Esophagus squamous epithelium (tissue), 5 donors: ENCODE measurements at places on chromosomes 4 and X.

GRCh38 chr4:119647558-119647957, 19.0 kb upstream of the PDE5A start:
- no peak for DNase-seq

DNA sequence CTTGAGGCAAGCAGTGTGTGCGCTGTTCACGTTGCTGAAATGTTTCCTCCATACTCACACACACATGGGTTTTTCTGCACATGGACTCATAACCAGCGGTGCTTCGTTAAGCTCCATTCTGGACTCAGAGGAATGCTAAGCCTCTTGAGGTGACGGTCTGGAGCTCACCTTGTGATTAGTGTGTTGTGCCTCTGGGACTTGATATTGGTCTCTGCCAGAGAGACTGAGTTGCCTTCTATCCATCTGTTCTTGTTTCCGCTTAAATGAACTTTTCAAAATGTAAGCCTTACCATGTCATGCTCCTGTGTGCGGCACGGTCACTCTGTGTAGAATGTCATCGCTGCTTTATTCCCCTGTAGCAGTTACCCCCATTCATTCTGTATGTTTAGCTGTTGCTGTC, 42.5 kb downstream of the ADD1 start:
- DNase-seq: no peak

DNA sequence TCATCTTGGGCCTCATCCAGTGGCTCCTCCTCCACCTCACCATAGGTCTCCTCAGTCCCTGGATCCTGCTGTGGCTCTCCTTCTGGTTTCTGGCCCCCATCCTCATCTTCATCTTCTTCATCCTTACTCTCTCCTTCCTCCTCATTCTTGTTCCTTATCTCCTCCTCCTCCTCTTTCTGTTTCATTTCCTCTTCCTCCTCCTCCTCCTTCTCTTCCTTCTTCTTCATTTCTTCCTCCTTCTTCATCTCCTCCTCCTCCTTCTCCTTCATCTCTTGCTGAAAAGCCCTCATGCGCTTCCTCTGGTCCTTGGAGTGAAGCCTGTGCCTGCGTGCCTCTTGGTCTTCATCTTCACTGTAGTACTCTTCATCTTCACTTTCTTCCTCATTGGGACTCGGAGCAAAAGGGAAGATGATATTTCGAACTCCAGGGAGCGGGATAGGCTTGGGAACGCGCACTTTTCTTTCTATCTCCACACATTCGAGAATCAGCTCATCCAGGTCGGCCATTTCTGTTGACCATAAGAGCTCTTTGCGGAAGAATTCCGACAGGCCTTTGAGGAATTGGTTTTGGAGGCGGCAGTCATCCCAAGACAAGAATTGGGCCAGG, 1.5 kb downstream of the RTL5 start:
- no peak for DNase-seq

DNA sequence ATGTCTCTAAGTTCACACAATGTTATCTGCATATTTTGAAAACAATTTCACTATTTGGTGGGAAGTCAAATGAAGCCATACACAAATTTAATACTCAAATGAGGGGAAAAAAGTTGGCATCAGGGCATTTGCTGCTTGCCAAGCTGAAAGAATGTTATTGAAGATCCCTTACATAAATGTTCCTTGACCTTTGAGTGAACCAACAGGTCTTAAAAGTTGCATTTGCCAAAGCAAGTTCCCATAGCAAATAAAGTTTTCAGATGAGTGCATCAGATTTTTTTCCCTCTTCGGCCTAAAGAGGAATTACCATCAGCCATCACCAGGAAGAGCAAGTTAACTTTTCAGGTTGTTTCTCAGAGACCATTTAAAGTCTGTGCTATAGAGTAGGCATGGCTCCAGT, 115.9 kb downstream of the COX18 start:
- no peak for DNase-seq

DNA sequence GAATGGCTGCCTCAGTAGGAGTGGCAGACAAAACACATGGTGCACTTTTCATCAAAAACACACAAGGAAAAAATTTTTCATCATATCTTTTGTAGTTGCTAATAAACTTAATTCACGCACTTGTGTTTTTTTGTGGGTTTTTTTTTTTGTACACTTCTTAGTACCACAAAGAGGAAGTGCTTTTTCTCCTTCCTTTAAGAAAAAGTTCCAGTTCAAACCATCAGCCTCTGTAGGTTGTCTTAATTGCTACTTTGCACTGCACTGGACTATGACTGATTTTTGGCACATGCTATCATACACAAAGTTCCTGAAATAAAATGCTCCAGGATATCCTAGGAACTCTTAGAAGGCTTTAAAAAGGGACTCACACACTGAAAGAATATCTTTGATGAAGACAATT, at the start of gene PHEX:
TSS of gene PHEX (plus strand) at position 242 of the 400 bp plus-strand sequence. CDS start 681 bp downstream, outside the sequence.
- no peak for DNase-seq

DNA sequence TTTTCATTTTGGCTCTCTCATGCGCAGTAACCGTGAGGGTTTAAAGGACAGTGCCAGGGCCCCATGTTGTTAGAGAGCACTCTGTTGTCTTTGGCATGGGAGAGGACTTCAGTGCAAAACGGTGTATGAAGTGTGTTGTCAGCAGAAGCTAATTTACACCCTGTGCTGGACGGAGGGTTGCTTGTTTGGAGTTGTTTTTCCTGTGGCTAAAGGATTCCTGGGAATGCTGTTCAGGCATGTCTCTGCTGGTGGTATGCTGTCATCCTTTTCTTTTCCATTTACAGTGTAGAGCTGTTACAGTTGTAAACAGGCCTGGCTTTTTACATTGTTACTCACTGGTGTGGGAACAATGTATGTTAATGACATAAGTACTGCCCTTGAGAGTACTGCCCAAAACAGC, 206.3 kb downstream of the CBR4 start:
- DNase-seq: no peak

- DNase-seq: no peak
Observed at GRCh38 chr4:107192601-107193000, 156.5 kb upstream of the DKK2 start.

DNA sequence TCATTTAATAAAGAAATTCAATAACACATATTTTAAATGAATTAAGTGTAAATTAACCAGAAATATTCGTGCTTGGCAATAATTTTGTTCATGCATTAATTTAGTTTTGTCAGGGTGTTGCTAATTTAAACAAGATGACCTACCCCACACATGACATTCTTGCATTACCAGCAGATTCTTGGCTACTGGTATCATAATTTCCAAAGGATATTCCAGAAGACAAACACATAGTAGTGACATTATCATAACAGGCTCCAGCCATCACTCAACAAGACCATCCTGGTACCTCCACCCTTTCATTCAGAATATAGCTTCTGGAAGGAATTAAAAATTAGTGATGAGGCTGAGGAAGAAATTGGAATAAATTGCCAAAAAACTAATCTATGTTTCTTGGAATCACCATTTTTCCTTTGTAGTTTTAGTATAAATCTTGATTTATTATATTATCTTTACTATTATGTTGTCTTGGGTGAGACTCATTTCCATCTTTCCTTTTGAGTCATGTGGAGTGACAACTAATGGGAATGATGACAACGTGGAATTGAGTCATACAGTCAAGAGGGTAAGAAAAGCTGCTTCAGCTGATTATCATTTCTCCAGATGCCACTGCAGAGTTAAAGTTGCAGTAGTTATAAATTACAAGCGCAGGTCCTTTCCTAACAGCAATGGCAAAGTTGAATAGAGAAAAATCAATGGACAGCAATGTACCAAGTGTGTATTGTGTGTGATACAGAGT, 30.9 kb upstream of the HHIP start:
- no peak for DNase-seq

- DNase-seq: no peak
Observed at GRCh38 chr4:81031796-81032551, 1.5 kb downstream of the BMP3 start.

GRCh38 chr4:87632469-87632868, 17.6 kb upstream of the DMP1 start:
- no peak for DNase-seq

- DNase-seq: no peak
Observed at GRCh38 chrX:17721715-17722114, 15.6 kb upstream of the SCML1 start.

GRCh38 chr4:79576429-79576753, 168.4 kb upstream of the GK2 start:
- no peak for DNase-seq

GRCh38 chr4:99179178-99179577, 35.1 kb upstream of the ADH4 start:
- no peak for DNase-seq

- no peak for DNase-seq
Observed at GRCh38 chr4:113445286-113445685, 316.3 kb downstream of the CAMK2D start.

DNA sequence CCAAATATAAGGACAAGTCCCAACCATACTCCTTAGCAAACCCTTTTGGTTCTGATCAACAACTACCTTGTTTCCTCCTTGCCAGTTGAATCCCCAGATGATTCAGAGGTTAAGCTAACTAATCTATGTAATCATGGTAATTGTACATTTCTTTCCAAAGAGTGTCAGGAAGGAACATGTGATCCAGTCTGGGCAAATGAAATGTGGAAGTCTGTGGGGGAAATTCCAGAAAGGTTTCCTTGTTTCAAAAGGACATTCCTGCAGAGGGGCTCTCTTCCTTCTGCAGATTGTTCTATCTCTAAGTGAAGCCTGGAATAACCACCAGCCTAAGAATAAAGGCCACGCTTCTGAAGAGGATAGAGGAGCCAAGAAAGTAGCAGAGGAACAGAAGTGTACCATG, 7.0 kb downstream of the PRSS12 start:
- DNase-seq: no peak

DNA sequence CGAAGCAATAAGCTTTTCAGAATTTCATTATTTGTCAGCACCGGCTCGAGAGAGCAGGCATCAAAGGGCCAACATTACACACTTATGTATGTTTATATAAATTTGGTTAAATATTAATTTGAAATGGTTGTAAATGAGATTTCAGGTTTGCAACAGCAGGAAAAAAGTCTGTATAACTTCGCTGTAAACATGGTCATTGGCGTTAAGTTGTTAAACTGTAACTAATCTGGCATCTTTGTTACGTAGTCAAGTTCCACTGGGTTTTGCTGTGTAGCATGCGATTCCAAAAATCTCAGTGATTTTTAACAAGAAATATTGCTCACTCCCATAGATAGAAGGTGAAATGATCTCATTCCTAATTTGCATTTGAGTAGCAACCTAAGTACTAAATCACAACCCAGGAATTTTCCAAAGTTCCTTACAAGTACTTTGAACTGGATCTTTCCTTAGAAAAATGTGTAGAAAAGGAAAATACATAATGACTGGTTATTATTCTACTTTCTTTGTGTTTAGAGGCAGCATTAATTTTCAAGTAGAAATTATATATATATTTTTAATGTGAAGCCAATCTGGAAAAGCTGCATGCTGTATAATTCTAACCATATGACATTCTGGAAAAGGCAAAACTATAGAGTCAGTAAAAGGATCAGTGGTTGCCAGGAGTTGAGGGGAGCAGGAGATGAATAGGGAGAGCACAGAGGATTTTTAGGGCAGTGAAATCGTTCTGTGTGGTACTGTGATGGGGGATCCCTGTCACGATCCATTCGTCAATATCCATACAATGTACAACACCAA, 222.1 kb downstream of the CBR4 start:
- DNase-seq: no peak

DNA sequence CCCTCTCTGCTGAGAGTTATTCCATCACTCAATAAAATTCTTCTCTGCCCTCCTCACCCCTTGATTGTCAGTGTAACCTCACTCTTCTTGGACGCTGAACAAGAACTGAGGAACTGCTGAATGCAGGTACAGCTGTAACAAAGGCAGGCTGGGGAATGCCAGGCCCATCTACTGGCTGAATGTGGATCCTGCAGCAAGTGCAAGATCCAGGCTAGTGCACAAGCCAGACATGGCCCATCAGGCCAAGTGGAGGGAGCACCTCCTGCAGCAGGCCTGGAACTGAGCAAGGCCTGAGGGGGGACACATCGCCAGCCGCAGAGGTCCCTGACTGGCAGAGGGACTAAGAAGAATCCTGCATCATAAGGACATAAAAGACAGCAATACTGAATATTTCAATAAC, 411.8 kb upstream of the PCDH10 start:
- DNase-seq: no peak

DNA sequence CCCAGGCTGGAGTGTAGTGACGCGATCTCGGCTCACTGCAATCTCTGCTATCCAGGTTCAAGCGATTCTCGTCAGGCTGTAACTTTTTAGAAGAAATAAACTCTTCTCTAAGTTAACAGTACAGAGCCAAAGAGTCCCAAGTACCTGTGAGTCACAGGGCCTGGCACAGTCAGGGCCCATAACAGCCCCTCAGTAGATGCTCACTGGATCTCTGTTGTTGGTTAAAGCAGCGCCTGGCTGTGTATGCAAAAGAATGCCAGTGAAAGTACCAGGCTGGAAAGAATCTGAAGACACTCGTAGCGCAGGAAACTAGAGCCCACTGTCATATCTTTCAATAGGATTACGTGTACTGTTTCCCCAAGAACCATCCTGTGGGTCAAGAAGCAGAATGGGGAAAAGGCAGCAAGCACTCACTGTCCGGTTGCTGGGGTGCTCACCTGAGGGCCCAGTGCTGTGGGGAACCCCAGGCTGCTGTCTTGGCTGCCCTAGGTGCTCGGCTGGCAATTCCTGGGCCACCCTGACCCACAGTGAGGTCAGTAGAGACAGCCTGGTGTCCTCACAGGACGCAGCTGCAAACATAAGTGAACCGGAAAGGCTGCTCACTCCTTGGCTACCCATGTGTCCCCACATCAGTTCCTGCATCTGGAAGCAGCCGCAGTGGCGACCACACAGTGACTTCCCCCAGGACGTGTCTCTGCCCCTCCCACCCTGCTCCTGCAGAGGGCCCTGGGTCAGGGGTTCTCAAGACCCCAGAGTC, 3.1 kb upstream of the SLBP start:
- DNase-seq: no peak

- DNase-seq: no peak
Observed at GRCh38 chrX:146363919-146364318, 445.7 kb upstream of the CXorf51B start.

DNA sequence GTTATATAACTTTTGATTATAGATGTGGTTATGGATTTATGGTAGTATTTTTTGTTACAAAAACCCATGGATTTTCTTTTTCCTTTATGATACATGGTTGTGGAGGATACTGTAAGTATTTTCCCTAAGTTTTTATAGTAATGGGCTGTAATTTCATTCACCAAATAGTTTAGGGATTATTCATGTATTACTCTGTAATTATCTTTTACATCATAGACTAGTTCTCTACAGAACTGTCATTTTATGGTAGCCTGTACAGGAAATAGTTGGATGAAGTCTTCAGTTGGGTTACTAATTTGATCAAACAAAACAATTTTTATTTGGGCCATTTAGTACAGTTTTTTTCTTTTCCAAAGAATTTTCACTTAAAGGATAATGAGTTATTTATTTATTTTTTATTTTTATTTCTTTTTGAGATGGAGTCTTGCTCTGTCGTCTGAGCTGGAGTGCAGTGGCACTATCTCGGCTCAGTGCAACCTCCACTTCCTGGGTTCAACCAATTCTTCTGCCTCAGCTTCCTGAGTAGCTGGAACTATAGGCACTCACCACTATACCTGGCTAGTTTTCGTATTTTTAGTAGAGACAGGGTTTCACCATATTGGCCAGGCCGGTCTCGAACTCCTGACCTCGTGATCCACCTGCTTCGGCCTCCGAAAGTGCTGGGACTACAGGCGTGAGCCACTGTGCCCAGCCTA, 42.1 kb downstream of the RBPJ start:
- no peak for DNase-seq
